ENCODE measurements at places on chromosomes 3 and 15. TPM values are rescaled to one million over a fixed set of nuclear protein-coding genes. Genes with fewer than 3 reads are reported as not detected.

- no peaks in the 10 kb centered on the region for H3K36me3 ChIP-seq
- no peaks in the 10 kb centered on the region for H3K27me3 ChIP-seq
- no peak overlapping the region for H3K4me3 ChIP-seq
- H3K4me1 ChIP-seq: peaks cover 5% of the 10 kb centered on the region
- DNase-seq: no peak
Measured at GRCh38 chr15:37880009-37880834, 54.2 kb upstream of the TMCO5A start.

- H3K27ac ChIP-seq: no peak overlapping the region
- no peak overlapping the region for H3K4me3 ChIP-seq
- no peaks in the 10 kb centered on the region for H3K27me3 ChIP-seq
- H3K4me1 ChIP-seq: no peaks in the 10 kb centered on the region
- H3K36me3 ChIP-seq: no peaks in the 10 kb centered on the region
- DNase-seq: no peak
Measured at GRCh38 chr3:98560911-98561310, 29.1 kb downstream of the GPR15 start.

- DNase-seq: no peak
- peak overlapping the region; percentile 20 for H3K27ac ChIP-seq
- no peaks in the 10 kb centered on the region for H3K36me3 ChIP-seq
- peaks cover 7% of the 10 kb centered on the region for H3K4me1 ChIP-seq
- no peaks in the 10 kb centered on the region for H3K27me3 ChIP-seq
Measured at GRCh38 chr3:40691452-40691861, 166.7 kb downstream of the ZNF621 start.

GRCh38 chr15:26157081-26157480 is 294.0 kb upstream of the ATP10A start:
- no peaks in the 10 kb centered on the region for H3K4me1 ChIP-seq
- H3K4me3 ChIP-seq: no peak overlapping the region
- H3K36me3 ChIP-seq: no peaks in the 10 kb centered on the region
- no peaks in the 10 kb centered on the region for H3K27me3 ChIP-seq

DNA sequence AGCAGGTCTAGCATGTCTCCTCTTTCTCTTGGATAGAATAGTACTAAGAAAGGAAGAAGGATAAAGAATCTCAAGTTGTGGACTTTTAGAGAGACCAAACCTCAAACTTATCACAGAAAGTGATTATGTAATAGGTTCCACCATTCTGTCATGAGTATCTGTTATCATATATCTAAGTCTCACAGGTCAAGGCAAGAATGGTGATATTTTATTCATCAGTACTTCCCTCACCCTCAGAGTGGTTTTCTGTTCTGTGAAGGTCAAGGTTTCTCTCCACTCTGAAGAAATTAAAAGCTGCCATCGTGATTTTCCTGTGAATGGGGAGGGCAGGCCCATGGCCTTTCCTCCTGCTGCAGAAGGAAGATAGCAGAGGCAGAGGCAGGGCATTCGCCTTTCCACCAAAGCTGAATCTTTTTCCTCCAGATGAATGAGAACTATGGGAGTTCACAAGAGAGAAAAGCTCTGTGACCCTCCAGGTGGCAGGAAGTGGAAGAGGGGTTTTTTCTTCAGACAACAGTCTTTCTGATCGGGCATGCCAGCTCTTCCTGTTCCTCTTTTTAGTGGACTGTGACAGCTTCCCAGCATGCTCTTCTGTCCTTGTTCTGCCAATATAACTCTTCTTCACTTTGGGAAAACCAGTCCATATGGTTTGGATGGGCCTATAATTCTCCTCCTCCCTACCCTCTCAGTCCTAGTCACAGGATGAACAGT is 37.1 kb upstream of the CCK start:
- H3K27ac ChIP-seq: no peak overlapping the region
- H3K36me3 ChIP-seq: no peaks in the 10 kb centered on the region
- H3K4me3 ChIP-seq: no peak overlapping the region
- H3K4me1 ChIP-seq: no peaks in the 10 kb centered on the region
- no peaks in the 10 kb centered on the region for H3K27me3 ChIP-seq

DNA sequence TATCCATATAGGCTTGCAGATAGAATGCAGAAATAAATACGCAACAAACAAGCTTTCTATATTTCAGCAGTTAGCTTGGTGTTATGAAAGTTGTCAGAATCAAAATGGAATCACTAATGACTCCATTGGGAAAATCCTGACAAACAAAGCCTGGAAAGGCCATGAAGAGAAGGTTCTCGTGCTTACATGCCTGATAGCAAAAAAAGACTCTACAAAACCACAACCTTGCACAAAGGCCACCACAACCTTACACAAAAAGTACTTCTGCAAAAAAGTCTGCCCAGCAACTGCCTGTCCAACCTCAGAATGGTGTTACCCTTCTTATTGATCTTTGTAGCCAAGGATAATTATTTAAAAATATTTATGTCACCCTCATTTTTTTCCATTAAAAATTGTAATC is 14.4 kb upstream of the PLSCR1 start:
- no peaks in the 10 kb centered on the region for H3K27me3 ChIP-seq
- H3K36me3 ChIP-seq: no peaks in the 10 kb centered on the region
- no peaks in the 10 kb centered on the region for H3K4me1 ChIP-seq
- H3K4me3 ChIP-seq: no peak overlapping the region

DNA sequence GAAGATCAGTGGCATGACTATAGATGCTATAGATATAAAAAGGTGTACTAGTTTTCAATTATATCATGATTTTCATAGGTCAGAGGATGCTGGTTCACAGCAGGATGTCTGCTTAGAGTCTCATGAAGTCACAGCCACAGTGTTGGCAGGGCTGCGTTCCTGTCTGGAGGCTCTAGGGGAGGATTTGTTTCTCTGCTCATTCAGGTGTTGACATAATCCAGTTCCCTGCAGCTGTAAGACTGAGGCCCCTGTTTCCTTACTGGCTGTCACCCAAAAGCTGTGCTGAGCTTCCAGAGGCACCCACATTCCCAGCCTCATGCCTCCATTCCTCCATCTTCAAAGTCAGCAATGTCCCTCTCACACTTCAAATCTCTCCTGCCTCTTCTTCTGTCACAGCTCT is 170.7 kb downstream of the OCA2 start:
- H3K4me1 ChIP-seq: no peaks in the 10 kb centered on the region
- H3K4me3 ChIP-seq: no peak overlapping the region
- no peak overlapping the region for H3K27ac ChIP-seq
- DNase-seq: no peak
- no peaks in the 10 kb centered on the region for H3K36me3 ChIP-seq

The ANKRD28 gene
- total RNA-seq: 23.9 TPM

DNA sequence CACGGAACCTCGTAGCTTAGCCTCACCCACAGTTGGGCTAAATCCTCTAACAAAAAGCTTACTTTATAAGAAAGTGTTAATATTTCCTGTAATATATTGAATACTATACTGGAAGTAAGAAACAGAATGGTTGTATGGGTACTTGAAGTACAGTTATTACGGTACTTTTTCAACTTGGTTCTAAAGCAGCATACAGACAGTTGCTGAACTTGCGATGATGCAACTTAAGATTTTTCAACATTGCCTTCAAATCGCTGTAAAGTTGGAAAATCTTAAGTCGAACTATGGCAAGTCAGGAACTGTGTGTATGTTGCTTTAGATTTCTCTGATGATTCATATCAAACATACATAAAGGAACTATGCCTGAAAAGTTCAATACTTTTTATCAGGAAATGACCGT is 204.4 kb upstream of the C2CD4B start:
- no peak overlapping the region for H3K4me3 ChIP-seq
- H3K27ac ChIP-seq: no peak overlapping the region
- DNase-seq: no peak
- H3K36me3 ChIP-seq: no peaks in the 10 kb centered on the region
- no peaks in the 10 kb centered on the region for H3K27me3 ChIP-seq
- H3K4me1 ChIP-seq: no peaks in the 10 kb centered on the region

GRCh38 chr3:63926309-63926708 is 14.1 kb upstream of the SCAANT1 start:
- peaks cover 4% of the 10 kb centered on the region for H3K36me3 ChIP-seq
- H3K27me3 ChIP-seq: no peaks in the 10 kb centered on the region
- H3K4me1 ChIP-seq: peaks cover 15% of the 10 kb centered on the region
- H3K27ac ChIP-seq: no peak overlapping the region
